ENCODE measurements at places on chromosomes 11 and 22.

DNA sequence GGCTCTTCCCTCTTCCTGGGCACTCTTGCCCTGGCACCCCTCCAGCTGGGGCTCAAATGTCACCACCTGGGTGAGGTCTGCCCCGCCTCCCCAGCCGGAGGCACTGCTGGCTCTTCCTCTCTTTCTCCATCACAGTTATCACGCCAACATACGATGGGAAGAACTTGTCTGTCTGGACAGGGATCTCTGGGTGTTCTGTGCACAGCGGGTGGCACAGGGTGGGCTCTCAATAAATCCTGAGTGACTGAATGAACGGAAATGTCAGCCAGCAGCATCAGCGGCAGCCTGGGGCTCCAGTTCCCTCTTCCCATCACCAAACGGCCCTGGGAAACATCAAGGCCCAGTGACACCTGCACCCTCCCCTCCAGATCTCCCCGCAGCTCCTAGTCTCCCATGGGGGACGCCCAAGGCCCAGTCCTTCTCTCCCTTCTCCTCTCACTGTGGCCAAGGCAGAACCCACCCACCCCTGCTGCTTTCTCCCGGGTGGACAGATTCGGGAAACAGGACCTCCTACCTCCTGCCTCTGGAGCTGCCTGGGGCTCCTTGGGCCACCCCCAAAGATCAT lies 440 bp upstream of the SLC25A45 start:
- DNase-seq: no peak

DNA sequence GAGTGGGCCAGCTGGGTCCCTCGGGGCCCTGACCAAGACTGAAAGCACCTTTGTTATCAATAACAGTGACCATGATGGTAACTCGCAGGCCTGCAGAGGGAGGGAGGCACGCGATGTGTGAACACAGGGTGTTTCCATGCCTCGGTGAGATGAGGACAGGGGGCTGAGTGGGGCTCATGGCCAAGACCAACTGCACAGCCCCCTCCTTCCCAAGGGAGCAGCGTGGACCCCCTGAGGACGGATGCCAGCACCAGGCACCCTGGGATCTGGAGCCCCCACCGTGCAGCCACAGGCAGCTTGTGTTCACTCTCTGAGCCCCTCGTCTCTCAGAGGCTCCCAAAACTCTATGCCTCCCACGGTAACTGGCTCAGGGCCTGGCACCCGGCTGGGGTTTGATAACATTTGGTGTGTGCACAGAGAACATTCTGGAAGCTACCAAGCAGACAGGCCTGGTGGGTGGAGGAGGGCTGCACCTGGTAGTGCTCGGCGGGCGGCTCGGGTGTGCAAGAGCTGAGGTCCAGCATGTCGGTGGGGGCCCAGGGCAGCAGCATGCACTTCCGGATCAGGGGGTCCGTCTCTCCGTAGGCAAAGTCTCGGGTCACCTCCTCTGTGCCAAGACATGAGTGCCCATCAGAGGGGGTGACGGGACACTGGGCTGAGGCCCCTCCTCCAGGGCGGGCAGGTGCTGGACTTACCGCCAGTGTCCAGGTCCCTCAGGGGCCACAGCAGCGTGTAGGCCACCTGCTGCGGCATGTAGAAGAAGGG lies 7.6 kb downstream of the TTLL12 start:
- no peak for DNase-seq

DNA sequence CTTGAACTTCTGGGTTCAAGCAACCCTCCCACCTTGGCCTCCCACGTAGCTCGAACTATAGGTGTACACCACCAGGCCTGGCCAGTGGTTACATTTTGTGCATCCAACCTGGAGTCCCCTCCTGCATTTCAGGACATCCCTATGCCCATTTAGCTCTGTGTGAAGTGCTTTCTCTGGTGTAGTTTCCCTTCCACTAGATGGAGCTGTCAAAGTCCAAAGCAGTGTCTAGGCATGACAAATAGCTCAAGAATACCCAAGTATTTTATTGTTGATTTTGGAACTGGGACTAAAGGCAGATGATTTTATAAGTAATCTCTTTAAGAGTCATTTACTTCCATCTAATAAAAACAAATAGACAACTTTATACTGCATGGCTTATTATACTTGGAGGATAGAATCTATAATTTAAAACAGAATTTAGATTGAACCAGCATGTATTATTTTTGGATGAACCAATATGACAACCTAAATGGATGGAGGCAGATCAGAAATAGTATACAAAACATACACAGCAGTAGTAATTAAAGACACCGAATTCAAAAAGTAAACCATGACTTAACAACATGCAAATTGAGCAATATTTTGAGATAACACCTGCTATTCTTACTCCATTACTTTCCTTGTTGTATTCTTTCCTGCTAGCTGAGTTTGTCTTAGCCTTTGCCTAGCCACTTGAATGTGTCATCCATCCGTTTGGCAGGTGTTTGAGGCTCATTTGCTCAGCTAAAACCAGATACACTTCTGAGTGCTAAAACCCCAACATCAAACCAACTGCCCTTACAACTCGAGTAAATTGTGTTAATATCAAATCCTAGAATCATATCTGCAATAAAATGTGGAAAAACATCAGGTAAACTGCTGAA lies 37.7 kb downstream of the EIF4ENIF1 start:
- no peak for DNase-seq

GRCh38 chr11:61544466-61544865 lies 35.9 kb downstream of the LRRC10B start:
- no peak for DNase-seq

- DNase-seq: no peak
Measured at GRCh38 chr22:24115247-24116207, 65.8 kb upstream of the SUSD2 start.

DNA sequence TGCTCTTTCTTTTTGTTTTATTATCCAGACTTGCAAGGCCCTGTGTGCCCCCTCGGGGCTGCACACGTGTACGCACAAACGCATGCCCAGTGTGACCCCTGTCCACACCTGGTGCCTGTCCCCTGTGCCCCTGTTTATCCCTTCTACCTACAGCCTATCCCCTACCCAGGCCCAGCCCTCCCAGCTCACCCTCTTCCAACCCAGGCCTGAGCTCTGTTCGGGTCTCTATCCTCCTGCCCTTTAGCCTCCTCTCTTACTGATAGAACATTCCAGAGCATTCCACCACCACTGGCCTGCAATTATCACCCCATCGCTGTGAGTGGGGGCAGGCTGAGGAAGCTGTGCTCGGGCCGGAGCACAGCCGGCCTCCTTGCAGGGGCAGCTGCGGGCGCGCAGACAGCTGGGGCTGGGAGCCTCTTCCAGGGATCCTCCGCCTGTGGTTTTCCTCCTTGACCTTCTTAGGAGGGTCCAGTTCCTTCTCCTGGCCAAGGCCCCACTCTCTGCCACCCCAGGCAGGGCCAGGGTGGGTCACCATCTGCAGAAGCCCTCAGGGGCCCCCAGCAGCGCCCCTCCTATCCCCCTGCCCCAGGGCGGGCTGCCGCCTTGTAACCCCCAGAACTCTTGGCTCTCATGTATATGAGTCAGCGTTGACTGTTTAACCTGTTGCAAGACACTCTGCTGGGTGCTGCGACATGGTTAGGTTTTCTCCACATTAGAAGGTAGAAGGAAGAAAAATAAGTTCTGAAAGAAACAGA lies 41.8 kb upstream of the KCNQ1OT1 start:
- DNase-seq: no peak

GRCh38 chr22:19689408-19689807 lies 24.9 kb upstream of the SEPTIN5 start:
- no peak for DNase-seq

GRCh38 chr22:36397131-36398093 lies 9.6 kb upstream of the MYH9 start:
- no peak for DNase-seq

DNA sequence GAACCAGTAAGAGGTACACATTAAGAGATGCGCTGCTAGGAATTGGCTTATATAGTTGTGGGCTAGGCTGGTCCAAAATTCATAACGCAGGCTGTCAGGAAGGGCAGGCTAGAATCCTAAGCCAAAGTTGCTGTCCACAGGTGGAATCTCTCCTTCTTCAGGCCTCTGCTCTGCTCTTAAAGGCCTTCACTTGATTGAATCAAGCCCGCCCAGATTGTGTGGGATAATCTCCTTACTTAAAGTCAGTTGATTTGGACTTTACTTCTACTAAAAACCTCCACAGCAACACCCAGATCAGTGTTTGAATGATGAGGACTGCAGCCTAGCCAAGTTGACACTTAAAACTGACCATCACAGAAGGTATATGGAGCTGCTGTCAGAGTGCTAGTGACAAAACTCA lies 68.8 kb downstream of the LRRC32 start:
- no peak for DNase-seq

DNA sequence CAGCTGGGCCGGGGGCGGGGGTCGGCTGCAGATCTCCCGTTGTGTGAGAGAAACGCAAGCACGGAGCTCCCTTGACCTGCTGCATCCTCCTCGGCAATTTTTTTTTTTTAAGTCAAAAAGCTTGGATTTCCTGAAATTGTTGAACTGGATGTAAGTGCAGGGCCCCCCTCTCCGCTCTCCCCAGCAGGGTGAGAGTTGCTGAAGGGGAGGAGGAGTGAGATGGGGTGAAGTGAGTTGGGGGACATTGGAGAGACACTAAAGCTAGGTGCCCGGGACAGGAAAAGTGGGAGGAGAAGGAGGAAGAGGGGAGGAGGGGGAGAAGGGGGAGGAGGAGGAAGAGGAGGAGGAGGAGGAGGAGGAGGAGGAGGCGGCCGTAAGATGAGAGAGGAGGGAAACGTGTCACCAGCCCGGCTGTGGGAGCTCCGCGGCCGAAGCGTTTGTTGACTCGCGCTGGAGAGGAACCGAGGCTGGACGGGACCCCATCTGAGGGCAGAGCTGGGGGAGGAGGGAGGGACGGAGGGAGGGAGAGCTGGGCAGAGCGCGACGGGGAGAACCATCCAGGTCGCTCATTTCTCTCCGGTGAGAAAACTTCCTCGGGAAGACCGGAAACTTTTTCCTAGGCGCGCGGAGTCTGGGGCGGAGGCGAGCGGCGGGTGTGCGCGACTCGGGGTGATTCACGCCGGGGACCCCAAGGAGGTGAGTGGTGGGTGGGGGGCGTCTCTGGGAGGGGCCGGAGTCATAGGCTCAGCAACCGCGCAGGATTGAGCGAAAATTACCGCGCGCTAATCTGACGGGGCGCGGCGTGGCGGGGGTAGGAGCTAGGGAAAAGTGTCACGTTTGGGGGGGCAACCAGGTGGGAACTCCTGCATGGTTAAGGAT lies 80.2 kb downstream of the PRR5L start:
- DNase-seq: no peak

DNA sequence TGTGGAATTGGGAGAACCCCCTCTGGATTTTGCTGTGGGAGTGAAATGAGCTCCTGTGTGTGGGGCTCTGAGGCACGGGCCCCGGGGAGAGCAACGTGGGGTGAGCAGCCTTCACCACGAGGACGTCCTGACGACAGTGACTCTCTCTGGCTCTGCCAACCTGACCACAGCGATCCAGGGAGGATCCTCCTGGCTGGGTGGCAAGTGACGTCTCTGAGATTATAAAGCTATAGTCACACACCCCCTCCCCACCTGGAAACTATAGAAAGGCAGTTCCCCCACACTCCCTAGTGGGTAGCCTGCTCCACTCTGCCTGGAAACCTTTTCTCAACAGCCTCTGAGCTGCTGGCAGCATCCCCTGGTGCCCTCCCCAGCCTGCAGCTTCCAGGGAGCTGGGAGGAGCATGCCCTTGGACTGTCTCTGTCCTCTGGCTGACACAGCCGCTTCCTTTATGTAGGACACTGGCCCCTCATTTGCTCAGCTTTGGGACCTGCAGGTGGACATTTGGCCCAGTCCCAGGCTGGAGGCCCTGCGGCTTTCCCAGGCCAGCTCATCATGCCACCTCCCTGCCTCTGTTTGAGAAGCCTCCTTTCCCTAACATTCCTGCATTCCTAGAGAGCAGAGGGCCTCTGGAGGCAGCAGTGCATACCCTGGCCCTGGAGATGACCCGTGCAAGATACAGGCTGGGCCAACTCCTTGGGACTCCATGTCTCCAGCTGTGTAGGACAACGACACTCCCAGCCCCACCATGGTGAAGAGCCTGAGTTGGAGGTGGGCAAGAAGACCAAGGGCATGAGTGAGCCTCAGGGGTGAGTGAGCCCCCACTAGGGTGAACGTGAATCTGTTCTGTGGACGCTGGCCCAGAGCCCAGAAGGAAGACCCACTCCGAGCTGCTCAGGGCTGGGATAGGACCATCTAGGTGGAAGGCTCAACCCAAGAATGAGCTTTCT lies 314.0 kb downstream of the NTM start:
- no peak for DNase-seq

- no peak for DNase-seq
Measured at GRCh38 chr11:789943-790342, at the start of gene CEND1. Gene CEND1, minus strand, starts transcription at chr11:790090. Its CDS starts 1,514 bp downstream, at chr11:788576.

- DNase-seq: no peak
Measured at GRCh38 chr22:20238536-20238900, 29.6 kb downstream of the RTN4R start.

DNA sequence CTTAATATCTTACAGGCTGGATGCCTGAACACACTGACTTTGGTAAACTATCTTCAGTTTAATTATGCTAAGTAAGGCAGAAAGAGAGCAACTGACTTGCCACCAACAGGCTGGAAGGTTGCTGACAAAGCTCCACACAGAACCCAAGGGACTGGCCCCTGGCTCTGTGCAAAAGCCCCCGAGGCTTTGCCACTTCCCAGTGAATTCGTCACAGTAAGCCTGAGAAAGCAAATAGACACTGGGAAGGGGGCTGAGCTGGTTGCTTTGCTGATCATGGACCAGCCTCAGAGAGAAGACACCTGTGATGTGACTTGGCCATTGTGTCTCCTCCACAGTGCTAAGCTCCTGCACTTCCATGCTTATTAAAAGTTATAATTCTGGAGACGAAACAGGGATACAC lies 91.7 kb downstream of the BLID start:
- no peak for DNase-seq

- DNase-seq: no peak
Measured at GRCh38 chr11:131724436-131724975, 354.1 kb downstream of the NTM start.

- no peak for DNase-seq
Measured at GRCh38 chr11:109806205-109806604, 287.0 kb upstream of the ZC3H12C start.

GRCh38 chr11:130396965-130397364 lies 31.4 kb downstream of the ADAMTS8 start:
- DNase-seq: no peak

DNA sequence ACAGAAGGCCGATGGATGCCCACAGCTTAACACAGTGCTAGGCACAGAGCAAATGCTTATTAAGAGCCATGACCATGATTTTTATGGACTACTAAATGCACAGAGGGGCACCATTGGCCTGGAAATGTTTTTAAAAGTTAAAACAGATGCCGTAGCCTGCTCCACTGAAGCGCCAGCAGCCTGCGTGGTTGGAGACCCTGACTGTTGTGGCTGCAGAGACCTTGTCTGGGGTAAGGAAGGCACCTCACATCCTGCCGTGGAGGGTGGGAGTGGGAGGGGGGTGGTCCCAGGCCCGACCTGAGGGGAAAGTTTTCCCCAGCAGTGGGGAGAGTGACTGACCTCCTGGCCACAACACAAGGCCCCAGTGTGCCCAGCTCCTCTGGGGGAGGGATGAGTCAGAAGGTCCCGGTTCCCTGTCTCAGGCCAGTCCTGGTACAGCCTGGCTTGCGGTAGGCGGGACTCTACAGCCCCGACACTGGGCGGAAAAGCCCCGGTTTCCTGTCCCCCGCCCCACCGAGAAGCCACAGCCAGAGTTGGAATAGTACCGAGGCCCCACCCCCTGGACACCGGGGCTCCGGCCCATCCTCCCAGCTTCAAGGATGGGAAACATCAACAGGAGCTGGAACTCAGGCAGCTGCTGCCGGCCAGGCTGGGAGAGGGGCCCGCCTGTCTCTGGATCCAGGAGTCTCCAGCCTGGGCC lies 7.0 kb downstream of the CHST1 start:
- no peak for DNase-seq
